ENCODE measurements at places on chromosomes 4 and X.

DNA sequence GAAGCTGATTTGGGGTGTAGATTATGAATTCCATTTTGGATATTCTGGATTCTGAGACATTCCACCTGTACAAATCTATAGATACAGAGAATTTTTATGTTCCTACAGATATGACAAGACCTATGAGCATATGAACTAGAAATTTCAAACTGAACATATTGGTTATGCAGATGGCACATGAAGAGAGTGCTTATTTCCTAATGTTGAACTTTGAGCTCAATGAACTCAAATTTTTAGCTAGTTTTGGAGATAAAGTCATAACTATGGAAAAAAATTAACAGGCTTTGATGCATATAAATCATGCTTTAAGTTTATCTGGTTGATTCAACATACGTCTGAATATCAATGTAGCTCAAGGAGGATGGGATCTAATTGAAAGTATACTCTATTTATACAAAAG is 8.9 kb downstream of the CHIC2 start:
- no peak for DNase-seq

DNA sequence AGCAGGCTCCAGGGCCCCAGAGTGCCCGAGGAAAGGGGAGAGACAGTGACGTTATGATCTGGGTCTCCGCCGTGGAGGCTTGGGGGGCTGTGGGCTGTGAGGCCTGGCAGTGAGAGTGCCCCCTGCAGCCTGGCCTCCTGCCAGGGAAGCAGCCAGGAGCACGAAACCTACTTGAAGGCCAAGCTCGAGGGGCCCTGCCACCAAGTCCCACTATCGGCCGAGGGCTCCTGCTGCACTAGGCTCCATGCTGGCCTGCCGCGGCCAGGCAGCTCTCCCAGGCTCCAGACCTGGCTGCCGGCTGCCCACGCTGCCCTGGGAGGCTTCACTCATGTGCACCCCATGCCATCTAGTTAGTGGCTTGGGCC is 18.7 kb downstream of the FLNA start:
- no peak for DNase-seq

DNA sequence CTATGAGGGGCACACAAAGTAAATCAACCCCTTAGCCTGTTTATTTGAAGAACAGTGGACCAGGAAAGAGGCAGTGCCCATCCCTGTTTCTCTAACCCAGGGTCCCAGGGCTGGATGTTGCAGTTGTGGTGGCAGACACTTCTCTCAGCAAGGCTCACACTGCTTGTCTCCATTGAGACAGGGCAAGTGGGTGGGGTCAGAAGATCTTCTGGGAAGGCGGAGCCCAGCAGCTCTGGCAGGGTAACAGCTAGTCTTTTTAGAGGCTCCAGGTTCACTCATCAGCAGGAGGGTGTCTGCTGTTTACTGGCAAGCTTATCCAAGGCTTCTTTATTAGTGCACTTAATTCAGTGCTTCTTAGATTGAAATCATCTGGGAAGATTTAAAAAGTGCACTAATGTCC is 659.8 kb upstream of the DIPK2B start:
- no peak for DNase-seq

- no peak for DNase-seq
Observed at GRCh38 chr4:19888587-19888986, 363.1 kb upstream of the SLIT2 start.

GRCh38 chr4:15893962-15894361 is 44.6 kb downstream of the FGFBP1 start:
- no peak for DNase-seq

- DNase-seq, result no peak
Observed at GRCh38 chr4:74320559-74321118, 12.4 kb downstream of the EPGN start.

DNA sequence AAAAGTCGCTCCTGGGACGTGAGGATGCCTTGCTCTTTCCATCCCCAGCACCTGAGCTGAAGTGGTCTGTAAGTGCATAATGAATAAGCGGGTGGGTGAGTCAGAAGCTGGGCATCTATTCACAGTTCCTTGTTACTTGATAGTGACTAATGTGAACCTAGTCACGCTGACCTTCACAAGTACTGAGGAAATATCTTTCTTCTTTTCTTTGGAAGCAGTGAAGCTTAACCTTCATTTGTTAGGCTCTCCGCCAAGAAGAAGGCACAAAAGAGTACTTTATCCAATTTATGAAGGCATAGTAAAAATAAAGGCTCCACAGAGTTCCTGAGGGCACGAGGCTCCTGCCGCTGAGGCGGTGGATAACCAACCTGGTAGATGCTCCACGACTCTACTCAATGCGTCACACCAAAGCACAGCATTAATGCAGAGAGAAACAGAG is 475.7 kb upstream of the SLIT2 start:
- no peak for DNase-seq

DNA sequence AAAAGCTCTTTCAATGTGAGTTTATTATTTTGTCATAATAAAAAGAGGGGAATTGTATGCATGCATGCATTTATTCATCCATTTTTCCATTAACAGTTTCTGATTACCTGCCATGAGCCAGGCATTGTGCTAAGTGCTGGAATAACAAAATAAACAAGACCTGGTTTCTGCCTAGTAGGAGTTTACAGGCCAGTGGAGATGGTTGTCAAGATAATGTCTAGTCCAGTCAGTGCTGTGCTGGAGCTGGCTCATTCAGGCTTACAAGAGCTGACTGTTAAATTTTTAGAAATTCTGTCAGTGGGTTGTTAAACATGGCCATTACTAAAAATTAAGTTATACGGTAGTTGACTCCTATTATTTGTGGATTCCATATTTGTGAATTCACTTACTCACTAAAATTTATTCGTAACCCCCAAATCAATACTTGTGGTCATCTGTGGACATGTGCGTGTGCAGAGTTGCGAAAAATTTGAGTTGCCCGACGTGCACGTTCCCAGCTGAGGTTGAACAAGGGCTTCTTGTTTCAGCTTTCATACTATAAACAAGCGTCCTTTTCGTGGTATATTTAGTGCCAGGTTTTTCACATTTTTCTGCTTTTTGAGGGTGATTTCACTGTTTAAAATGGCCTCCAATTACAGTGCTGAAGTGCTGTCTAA is 172.3 kb upstream of the RPS6KA3 start:
- DNase-seq, result no peak

DNA sequence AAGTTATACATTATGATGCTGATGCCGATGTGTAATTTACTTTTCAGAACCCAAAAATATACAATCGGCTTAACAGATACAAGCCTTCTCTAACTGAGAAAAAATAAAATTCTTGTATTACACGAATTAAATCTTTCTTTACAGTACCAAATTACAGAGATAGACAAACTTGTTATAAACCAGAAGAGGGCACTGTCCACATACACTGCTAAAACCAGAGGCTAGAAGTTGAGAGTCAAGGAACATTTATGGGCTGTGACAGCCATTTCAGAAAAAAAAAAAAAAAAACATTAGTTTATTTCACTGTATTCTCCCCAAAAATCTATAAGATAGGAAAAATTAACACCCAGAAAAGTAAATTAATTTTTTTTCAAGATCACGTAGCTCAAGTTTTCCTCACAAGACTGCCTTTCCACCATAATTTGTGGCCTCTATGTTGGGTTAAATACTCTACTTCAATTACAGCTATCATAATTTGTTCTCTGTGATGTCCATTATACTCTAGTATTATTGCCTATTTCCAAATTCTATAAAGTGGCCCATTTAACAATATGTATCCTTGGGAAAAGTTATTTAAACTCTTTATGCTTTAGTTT is 12.0 kb downstream of the EREG start:
- no peak for DNase-seq

DNA sequence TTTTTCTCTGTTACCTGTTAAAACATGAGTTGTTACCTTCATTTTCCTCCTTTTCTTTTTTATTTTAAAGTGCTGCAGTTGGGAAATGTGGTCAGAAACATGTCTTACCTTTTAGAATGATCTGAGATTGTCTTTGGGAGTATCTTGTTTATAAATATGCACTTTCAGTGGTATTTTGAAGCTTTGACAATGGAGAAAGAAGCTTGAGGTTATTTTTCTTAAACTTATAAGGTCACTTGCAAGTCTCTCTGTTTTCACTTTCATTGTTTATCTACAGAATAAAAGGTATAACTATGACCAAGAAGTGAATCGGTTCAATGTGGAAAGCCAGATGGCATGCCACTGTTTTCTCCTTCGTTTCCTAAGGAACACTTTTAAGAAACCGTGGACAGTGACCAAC is 167.5 kb upstream of the SLC7A11 start:
- DNase-seq, result no peak
